ENCODE measurements at places on chromosomes 12 and 14.

GRCh38 chr12:61765926-61766325 is 494.3 kb upstream of the USP15 start:
- no peak for DNase-seq

- no peak for DNase-seq
These were observed 143.3 kb upstream of the AVPR1A start for GRCh38 chr12:63294327-63294632.

GRCh38 chr14:77590845-77591485 is 25.5 kb downstream of the SPTLC2 start:
- DNase-seq = no peak

GRCh38 chr12:88185279-88185678 is 43.2 kb downstream of the TMTC3 start:
- DNase-seq = no peak

DNA sequence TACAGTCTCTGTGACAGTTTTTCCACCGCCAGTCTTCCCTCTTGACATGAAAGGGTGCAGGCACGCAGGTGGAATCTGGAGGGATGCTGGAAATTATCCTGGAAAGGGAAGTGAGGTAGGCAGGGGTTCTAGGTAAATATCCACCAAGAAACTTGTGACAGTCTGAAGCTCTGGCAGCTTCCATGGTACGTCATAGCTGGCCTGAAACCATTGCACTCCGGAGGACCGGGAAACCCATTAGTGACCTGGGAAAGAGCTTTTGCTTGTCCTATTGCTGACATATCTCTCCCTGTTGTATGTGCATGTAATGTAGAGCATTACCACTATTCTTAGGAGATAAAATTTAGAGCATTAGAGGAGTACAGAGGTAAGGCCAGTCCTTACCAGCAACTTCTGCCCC is 275.9 kb downstream of the EGLN3 start:
- DNase-seq = no peak

- no peak for DNase-seq
These were observed 14.0 kb downstream of the CCER1 start for GRCh38 chr12:90940872-90941499.

DNA sequence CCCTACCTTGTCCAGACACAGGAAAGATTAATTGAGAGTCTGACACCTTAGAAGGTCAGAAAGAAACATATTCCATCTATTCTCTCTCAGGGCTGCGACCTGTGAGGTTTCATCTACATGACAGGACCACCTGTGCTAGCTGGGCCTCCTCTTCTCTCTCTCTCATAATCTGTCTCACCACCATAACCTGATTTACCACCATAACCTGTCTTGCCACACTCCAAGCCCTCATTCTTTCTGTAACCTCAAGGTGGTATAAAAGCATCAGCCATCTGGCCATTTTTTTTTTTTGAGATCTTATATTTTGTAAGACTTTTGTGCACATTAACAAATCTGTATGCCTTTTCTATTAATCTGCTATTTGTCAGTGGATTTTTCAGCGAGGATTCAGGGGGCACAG is 75.5 kb downstream of the ACADS start:
- no peak for DNase-seq

DNA sequence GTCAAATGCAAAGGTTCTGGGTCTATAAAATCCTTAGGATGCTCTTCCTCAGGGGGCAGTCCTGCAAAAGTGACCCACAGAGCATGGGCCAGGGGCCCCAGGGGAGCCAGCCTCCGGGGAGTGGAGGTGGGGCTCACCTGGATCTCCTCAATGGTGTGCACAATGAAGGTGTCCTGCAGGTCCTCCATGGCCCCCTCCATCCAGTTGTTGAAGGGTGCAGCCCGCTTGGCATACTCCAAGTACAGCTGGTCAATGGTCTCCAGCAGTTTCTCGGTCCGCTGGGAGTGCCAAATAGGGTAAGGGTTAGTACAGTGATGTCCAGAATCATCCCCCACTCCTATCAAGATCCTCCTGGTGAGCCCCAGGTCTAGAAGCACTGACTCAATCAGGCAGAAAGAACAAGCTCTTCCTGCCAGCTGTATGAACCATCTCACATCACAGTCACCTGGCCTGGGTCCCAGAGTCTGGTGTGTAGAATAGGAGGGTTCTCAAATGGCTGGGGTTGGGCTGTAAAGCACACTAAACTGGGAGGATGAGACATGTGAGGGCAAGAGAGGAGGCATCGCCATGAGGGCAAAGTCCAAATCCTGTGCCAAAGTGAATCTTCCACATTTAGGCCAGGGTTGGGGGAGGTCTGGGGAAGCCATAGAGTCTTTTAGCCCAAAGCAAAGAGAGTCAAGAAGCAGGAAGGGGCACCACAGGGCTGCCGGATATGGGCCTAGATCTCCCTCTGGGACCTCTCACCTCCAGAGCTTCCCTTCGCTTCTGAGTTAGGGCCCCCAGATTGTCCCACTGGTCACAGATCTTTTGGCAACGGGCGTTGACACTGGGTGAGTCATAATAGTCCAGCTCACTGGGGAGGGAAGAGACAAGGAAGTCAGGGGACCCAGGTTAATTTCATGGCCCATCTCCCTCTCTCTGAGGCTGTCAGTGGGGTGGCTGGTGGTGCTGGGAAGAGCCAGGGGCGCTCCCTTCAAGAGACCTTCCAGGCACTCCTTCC is 91.5 kb upstream of the ZFP36L1 start:
- no peak for DNase-seq

DNA sequence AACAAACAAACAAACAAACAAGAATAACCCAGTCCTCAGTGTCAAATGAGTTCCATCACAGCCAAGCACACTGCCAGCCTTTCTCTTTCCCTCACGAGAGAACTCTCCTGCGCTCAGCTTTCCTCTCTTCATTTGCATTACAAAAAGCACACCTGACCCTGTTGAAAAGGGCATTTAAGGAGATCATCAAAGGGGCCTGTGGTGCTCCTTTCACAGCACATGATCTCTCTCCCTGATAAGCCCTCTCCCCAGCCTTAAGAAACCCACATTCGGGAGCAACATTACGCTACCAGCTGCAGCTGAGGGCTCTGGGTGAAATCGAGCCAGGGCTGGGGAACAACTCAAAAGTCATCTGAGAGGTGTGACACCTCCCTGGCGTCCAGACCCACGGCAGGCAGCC is 165.6 kb upstream of the TMCC3 start:
- DNase-seq = no peak

GRCh38 chr14:56632195-56632594 is 52.6 kb downstream of the TMEM260 start:
- DNase-seq = no peak

DNA sequence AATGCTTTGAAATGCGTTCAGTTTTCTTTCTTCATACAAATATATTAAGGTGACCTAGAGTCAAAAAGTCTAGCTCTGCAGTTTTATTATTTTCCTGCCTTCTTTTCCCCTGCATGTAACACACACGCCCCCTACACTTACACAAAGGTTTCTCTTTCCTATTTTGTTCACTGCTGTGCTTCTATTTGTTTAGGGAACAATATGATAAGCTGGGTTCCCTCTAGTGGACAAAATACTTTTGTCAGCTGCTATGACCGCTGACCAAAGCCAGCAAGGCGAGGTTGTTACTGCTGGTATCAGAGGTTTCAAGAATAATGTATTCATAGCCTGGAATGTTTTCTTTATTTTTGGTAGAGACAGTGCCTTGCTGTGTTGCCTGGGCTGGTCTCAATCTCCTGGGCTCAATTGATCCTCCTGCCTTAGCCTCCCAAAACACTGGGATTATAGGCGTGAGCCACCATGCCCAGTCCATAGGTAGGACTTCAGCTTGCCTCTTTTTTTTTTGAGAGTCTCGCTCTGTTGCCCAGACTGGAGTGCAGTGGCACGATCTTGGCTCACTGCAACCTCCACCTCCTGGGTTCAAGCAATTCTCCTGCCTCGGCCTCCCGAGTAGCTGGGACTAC is 33.4 kb downstream of the FNTB start:
- DNase-seq = peak; percentile 16

DNA sequence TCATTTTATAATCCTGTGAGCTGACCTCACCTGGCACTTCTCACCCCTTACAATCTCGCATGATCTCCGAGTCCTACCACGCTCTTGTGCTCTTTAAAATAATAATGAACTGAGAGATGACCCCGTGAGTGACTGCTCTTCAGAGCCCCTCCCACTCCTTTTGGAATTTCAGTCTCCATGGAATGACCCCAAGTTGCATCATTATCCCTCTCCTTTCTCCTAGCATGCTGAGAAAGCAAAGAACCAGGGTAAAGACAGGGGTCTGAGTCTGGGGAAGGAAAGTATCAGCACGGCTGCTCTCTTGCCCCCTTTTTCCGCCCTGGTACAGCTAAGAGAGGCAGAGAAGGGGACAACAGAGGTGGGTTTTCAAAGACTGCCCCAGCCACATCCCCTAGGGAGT is 178.3 kb upstream of the PLEKHA5 start:
- no peak for DNase-seq

- DNase-seq = no peak
These were observed 29.8 kb downstream of the ITPK1 start for GRCh38 chr14:93085911-93086310.

GRCh38 chr14:44742202-44742601 is 219.5 kb downstream of the KLHL28 start:
- no peak for DNase-seq

- DNase-seq = no peak
These were observed 17.2 kb upstream of the PSMC1 start for GRCh38 chr14:90239139-90239538.

DNA sequence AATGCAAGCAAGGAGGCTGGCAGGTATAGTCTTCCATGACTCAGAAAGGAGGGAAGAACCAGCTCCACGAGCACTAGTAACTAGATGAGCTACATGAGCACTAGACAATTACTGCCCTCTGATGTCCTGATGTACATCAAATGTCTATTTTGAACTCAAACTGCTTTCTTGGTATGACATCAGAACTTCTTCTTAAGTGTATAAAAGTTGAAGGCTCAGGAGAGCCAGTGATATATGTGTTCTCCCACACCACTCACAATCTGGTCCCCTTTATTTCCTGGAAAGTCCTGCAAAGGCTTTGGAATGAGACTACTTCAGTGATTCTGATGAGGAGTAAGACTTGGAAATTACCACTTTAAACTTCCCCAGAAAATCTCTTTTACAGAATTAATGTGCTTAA is 18.5 kb upstream of the DHRS7 start:
- no peak for DNase-seq

GRCh38 chr12:102051431-102051965 is 10.3 kb downstream of the WASHC3 start:
- no peak for DNase-seq

GRCh38 chr14:28461389-28461788 is 305.2 kb upstream of the FOXG1 start:
- no peak for DNase-seq

DNA sequence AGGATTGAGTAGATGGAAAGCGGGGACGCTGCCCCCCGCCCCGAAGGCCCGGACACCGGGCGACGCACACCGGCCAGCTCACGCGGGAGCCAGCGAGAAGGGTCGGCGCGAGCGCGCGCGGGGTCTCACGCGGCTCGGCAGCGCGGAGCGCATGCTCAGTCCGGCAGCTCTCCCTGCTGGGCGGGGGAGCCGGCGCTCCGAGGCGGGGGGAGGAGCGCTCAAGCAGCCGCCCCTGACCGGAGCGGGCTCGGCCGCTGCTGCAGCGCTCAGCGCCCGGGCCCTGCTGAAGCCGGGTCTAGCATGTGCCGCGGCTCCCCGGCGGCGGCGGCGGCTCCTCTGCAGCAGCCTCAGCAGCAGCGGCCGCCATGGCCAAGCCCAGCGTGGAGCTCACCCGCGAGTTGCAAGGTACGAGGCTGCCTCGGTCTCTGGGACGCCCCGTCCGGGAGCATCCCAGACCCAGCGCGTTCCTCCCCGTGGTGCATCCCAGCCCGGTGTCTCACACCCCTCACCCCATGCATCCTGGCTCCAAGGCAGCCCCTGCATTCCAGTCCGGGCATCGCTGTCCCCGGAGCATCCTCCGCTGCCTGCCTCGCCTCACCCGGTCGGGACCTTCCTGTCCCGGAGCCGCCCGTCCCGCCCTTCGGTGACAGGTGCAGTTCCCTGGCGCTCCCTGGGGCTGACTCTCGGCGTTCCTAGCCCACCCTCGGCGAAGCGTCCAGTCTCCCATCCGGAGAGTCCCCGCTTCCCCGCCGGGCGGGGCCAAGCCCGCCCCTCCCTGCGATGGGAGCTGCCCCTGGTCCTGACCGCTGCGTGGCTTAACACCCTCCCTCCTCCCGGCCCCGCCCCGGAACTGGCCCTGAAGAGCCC is at the start of gene CARMIL3:
Gene CARMIL3, plus strand, starts transcription at position 221 of the 867 bp plus-strand sequence. Its CDS starts 145 bp downstream, at position 366.
- DNase-seq = peak; percentile 83

All from BE2C (cell line).